Cerebellar cortex (tissue), 1 donor: ENCODE measurements at places on chromosomes 16 and 17.
A peak's percentile ranks its signal among the peaks of the same experiment; 100 is the strongest.

DNA sequence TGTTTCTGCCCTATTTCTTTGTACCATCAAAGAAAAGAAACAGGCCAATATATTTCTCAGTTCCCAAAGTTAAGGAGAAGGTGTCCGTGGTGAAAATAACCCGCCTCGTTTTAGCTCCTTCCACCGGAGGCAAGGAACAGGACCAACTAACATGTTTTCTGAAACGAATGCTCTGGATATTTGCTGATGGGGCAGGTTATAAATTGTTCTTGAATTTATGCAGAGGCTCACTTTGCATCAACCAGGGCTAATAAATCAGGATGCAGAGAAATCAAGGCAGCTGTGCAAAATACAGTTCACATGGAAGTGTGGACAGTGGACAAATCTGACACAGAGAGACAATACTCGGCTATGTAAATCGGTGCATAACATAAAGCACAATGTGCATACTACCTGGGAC lies 189.8 kb downstream of the GRIN2A start:
- no peak for DNase-seq

GRCh38 chr17:50605429-50605828 lies 29.3 kb upstream of the ABCC3 start:
- DNase-seq: no peak

- peak; percentile 60 for DNase-seq
These were observed 727 bp upstream of the MBTPS1 start for GRCh38 chr16:84117494-84117843.

DNA sequence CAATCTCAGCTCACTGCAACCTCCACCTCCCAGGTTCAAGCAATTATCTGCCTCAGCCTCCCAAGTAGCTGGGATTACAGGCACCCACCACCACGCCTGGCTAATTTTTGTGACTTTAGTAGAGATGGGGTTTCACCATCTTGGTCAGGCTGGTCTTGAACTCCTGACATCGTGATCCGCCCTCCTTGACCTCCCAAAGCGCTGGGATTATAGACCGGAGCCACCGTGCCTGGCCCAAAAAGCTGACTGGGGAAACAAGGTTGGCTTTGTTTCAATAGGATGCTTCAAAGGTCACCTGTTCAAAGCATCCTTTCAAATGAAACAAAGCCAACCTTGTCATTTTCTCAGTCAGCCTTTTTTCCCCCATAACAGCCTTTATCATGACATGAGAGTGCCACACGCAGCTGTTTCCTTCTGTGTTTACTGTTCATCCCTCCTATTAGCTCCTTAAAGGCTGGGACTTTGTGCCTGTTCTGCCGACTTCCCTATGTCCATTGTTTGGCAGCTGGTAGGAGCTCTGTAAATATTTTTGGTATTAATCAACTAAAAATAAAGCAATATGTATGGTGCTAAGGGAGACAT lies 51.1 kb downstream of the ADAMTS18 start:
- DNase-seq: no peak

GRCh38 chr16:85057948-85058347 lies 30.4 kb downstream of the KIAA0513 start:
- peak; percentile 80 for DNase-seq

GRCh38 chr16:86087011-86087895 lies 188.3 kb downstream of the IRF8 start:
- no peak for DNase-seq

DNA sequence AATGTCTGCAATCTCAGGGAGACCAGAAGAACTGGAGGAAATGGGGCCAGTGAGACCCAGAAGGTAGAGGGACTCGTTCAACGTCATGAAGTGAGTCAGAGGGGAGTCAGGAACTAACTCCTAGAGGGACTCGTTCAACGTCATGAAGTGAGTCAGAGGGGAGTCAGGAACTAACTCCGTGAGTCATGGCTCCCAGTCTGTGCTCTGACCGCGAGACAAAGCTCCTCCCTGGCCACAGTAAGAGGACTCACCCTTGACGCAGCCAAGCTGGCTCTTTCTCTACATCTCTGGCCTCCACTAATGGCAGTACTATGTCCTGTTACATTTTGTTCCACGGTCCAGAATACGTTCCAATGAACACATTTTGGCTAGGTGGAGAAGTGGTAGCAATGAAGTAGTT lies 902.5 kb downstream of the KCNJ2 start:
- DNase-seq: no peak

DNA sequence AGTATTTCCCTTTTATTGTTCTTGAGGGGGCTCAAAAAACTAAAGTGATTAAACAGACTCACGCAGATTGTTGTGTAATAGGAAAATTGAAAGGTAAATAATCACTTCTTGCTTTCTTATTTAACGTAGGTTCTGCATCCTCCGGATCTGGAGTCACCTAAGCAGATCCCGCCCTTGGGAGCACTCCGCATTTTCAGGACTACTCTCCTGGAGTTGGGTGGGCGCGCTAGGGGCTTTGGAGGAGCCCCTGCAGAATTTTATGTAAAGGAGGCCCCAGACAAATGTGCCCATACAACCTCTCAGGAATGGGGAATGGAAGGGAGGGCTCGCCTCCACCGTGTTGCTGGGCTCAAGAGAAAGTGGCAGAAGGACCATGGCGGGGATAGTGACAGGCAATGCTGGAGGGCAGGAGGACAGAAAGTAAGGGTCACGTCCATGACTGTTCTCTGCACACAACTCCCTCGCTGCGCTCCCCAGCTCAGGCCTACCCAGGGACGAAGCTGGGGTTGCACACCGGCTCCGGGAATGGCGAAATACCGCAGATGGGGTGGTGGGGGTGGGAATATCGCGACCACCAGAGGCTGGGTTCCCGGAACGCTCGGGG lies 8.3 kb downstream of the MT2A start:
- no peak for DNase-seq

DNA sequence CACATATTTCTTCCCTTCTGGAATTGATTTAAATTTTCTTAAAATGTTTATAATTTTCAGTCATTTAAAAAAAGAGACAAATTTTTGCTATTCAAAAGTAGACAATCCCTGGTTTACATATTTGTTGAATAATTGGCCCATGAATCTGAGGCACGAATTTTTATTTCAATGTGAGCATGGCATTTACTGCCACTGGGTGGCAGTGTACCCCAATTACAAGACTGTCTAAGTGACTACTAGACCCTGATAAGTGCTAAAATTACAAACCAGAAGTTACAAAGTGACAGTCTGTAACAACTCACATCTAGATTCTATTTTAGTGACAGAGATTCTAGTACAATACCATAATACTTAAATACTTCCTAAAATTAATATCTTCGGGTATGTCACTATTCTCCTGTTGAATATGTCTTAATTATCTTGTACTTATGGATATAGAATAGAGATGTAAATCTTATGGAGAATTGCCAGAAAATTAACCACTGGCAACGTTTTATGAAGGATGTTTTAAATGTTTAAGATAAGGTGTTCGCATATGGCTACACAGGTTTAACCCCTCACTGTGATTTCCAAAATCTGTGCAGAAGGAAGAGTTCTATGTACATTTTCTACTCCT lies 235.8 kb downstream of the MAP2K4 start:
- peak; percentile 62 for DNase-seq

DNA sequence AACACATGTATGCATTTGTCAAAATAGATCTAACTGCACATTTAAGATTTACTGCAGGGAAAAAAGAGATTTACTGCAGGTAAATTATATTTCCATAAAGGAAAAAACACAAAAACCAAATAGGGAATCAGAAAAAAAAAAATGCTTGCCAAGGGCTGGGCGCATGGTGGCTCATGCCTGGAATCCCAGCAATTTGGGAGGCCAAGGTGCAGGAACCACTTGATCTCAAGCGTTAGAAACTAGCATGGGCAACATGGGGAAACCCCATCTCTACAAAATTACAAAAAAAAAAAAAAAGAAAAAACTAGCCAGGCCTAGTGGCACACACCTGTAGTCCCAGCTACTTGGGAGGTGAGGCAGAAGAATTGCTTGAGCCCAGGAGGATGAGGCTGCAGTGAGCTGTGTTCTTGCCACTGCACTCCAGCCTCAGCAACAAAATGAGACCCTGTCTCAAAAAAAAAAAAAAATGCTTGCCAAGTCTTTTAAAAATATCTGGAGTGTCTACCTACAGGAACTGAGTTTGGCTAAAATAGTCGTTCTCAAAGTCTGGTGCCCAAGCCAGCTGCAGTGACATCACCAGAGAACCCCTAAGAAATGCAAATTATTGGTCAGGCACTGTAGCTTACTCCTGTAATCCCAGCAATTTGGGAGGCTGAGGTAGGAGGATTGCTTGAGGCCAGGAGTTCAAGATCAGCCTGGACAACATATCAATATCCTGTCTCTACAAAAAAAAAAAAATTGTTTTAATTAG lies 17.5 kb downstream of the TRIM25 start:
- no peak for DNase-seq

DNA sequence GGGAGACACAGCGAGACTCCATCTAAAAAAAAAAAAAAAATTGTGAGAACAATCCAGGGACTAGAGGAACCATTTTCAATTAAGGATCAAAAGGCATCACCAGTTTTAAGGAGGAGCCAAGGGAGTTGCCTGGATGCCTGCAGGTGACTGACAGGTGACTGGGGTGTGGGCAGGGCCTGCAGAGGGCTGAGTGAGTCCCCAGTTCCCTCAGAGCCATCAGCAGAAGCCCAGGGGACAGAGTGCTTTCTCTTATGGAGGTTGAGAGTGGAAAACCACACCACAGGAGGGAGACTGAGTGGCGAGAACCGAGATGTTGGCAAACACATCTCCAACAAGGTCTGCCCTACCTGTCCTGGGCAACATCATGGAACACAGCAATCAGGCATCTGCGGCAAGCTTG lies 27.1 kb upstream of the CREBBP start:
- no peak for DNase-seq

- DNase-seq: no peak
These were observed 61.4 kb downstream of the NFATC3 start for GRCh38 chr16:68146585-68146984.

DNA sequence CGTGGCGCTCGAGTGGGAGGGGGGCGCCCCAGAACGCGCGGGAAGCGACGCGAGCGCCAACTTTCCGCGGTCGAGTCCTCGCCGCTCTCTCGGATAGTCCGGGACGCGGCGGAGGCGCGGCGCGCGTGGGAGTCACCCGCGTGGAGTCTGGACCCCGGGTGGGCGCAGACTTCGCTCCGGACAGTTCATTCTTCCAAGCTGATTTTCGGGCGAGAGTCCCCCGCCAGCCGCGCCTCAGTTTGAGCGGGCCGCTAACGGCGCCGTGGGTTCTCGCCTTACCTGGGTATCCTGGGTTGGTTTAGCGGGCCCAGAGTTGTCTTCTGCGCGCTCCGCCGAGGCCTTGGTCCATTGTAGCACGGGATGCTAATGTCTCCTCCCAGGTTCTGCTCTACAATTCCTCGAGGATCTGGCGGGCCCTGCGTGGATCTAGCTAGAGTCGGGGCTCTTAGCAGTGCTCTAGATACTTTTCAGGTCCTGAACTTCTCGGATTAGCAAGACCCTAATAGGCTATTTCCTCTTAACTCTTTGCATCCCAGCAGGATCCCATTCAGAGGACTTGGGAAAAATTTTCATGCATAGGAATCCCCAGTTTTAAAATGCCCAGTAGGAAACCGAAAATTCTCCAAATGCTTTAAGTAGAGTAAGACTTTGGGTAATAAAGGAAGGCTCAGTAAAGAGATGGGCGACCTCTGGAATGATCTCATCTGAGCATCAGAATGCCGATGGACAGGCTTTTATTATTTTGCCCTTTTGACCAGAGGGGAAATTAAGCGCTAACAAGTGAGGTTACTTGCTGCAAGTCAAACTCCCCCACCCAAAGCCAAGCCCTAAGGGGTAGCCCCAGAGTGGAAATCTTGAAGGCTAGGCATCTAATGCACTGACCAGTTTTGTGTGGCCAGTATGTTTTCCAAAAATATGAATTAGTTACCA lies 537 bp upstream of the GJC1 start:
- peak; percentile 77 for DNase-seq

DNA sequence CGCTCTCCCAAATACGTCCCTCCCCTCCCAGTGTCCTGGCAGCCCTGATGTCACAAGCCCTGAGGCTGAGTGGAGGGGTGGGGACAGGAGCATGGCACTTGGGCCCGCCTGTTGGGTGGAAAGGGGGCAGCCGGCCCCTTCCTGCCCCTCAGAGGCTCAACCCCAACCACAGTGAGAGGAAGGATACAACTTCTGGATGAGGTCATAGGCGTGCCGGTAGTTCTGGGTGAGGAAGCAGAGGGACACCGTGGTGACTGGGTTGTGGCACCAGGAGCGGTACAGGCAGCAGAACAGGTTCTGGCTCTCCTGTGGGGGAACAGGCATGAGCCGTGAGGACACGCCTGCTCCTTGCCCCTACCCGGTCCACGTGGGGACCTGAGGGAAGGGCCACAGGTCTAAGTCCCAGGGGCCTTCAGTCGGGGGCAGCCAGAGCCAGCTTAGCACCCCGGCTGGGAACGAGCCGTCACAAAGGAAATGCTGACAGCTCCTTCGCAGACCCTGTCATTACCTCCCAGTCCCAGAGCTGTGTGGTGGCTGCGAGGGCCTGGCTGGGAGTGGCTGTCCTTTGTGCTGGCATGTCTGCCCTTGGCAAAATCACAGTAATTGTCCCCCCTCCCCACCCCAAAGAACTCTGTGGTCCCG lies 11.2 kb upstream of the MTSS2 start:
- DNase-seq: no peak

GRCh38 chr17:68710035-68710780 lies 109.0 kb upstream of the FAM20A start:
- DNase-seq: no peak

- DNase-seq: peak; percentile 27
These were observed 23.5 kb downstream of the GTF3C1 start for GRCh38 chr16:27526180-27526579.

DNA sequence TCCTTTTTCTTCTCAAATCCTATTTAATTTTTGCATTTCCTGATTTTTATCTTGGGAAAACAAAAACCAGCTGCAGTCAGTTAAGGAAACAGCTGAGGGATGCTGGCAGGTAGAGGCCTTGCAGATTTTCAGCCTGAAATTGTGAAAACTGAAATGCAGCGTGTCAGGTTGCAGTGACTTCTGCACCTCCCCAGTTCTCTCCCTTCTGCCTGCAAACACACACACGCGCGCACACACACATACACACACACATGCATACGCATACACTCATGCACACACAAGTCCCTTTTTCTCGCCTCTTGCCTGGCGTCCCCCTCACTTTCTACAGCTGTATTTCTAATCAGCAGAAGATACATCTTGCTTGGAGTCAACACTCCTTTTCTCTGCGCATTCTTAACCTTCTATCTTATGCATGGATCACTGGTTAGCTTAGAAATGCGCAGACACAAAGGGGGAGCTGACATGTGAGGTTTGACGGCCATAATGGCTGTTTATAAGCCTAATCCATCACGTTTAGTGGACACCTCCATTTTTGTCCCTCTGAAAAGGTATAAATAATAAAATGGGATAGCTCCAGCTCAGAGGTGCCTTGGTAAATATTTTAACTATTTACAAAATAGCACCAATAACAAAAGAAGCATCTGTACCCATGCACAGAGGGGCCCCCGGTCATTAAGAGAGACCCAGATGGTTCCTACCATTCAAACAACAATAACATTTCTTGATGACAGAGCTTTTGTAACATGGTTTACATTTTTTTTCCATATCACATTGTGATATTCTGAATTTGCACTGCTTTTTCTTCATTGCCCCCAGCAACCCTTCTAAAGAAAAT lies 392.1 kb upstream of the SALL1 start:
- DNase-seq: no peak

- peak; percentile 75 for DNase-seq
These were observed 76.4 kb upstream of the C17orf78 start for GRCh38 chr17:37299257-37299980.

- DNase-seq: no peak
These were observed 13.1 kb downstream of the RAPGEFL1 start for GRCh38 chr17:40190197-40191021.
